Fibroblast of lung (primary cell): ENCODE measurements at places on chromosomes 12 and 14. TPM values are rescaled to one million over a fixed set of nuclear protein-coding genes. Genes with fewer than 3 reads are reported as not detected.

DNA sequence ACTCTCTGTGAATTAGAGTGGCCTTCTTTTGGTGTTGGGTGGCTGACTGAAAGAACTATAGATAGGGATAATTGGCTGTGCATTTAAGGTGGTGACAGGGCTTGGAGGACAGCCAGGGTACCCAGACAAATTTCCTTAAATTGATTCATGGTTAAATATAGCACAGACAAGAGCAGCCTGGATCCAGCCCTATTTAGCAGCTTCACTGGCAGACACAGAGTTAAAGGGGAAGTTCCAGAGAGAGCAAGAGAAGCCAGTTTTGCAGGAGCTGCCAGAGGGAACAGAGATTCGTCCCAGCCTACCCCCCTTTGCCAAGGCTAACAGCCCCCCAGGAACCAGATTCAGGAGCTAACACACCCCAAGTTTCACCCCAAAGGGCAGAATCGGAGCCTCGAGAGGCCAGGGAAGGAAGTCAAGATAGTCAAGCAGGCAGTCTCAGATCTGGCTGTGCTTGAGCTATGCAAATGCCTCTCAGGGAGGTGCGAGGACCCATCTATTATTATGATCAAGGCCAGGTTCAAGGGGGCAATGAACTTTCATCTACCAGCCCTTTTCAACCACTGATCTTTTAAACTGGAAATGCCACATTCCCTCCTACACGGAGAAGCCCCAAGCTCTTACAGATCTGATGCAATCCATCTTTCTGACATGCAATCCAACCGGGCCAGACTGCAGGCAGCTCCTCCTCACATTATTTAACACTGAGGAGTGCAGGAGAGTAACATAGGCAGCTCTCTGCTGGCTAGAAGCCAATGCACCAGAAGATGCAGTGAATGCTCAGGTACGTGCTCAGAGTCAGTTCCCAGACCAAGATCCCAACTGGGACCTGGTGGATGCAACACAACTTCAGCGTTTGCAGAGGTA, 58.2 kb downstream of the DHRS2 start:
- DNase-seq: no peak

- no peak for DNase-seq
These were observed 15.8 kb downstream of the PRKD1 start for GRCh38 chr14:29911810-29912209.

DNA sequence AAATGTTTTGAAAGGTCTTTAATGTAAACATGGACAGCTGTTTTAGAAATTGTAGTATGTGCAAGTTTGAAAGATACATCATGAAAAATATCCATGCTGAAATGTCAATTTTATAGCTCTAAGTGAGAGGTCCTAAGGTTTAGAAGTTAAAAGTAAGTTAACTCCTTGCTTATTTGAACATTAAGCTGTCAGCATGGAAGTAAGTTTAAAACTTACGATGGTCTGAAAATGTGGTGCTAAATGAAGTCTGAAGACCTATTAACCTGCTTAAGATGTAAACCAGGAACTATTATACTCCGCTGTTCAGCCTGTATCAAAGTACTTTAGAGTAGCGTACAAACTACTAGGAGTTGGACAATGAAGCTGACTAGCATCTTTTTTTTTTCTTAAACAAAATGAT, 1082.4 kb downstream of the TMTC2 start:
- peak; percentile 1 for DNase-seq

DNA sequence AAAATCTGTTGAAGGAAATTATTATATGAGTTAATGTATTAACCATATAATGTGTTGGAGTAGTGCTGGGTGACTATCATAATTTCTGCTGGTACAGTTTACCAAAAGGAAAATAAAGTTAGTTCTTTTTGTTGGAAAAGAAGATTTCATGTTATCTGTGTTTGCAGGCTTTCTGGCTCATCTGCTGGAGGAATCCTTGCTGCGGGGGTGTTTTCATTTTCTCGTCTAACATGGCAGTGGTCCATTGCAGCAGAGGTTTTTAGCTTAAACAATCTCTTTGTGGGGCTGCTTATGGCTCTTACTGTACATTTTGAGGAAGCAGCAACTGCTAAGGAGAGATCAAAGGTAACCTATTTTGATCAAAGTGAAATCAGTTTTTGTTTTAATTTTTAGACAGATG, 24.1 kb downstream of the TMEM260 start:
- no peak for DNase-seq

- no peak for DNase-seq
These were observed 98.5 kb upstream of the IFNG-AS1 start for GRCh38 chr12:67890726-67891258.

- no peak for DNase-seq
These were observed 1.6 kb downstream of the CISTR start for GRCh38 chr12:53749986-53750811.

DNA sequence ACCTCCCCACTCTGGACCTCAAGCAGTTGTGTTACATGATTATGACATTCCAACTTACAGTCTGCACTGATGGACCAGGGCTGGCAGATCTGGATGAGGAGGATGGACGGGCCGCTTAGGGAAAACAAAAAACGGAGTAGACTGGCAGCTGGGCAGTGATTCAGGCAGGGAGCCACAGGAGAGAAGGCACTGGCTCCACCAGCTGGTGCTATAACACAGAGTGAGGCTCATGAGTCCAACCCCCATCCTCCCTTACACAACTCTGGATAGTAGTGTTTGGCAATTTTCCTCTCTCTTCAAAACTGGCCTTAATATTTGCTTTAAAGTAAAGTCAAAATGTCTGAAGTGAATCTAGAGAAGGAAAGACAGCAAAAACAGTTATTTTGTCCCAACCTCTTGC, 9.7 kb upstream of the RIC8B start:
- DNase-seq: peak; percentile 56

- peak; percentile 46 for DNase-seq
These were observed 15.8 kb downstream of the ATP5MC2 start for GRCh38 chr12:53660041-53660440.

- DNase-seq: no peak
These were observed 4.1 kb downstream of the PLXNC1 start for GRCh38 chr12:94152292-94153078.

The RHOF gene
- 5.6 and 6.8 TPM in 2 replicates for total RNA-seq

The VWF gene
- 0.26 and 1.7 TPM in 2 replicates for total RNA-seq
